Omental fat pad (tissue), 4 donors: ENCODE measurements at places on chromosomes 6 and 20.

DNA sequence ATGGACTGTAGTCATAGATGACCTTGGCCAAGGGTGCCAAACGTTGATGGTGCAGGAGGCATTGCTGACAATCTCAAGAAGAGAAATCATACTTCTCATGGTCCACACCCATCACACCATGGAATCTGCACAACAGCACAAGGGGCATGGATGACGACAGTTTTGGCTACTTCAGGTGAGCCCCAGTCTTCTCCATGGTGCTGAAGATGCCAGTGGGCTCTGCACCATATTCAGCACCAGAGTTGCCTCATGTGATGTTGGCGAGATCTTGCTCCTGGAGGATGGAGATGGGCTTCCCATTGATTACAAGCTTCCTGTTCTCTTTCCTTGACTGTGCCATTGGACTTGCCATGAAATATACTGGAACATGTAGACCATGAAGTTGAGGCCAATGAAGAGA is 188.9 kb downstream of the NRN1 start:
- no peak for DNase-seq

DNA sequence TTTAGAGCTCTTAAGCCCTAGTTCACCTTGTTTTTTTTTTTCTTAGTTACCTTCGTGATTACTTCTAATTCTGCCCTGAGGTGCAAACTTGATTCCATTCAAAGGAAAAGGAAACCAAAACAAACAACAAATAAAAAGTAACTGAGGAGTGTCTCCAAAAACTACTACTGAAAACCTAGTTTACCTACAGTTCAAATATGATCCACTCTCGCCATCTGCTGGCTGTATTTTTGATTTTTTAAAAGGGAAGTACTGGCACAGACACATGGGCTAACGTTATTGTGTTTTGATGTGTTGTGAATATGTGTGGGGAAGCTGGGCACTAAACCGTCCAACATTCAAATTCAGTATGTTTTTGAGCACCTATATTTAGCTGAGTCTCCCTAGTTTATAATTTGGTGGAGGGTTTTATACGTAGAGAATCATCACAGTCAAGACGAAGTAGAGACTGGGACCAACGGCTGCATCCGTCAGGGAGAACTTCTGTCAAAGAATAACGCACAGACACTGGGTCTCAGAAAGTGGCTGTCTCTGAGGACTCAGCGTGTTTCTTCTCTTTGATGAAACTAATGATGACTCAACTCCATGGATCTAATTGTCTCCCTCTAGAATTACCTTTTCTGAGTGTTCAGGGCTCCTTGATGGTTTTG is 373.5 kb upstream of the BTBD3 start:
- no peak for DNase-seq

DNA sequence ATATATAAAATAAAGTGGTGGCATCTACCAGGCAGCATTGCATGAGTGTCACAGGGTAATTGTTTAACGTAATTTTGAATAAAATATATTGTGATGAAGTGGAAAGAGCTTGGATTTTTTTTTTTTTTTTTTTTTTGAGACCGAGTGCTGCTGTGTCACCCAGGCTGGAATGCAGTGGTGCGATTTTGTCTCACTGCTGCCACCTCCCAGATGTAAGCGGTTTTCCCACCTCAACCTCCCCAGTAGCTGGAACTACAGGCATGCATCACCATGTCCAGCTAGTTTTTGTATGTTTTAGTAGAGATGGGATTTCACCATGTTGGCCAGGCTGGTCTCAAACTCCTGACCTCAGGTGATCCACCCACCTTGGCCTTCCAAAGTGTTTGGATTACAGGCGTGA is 81.1 kb upstream of the SMIM8 start:
- DNase-seq, result no peak

DNA sequence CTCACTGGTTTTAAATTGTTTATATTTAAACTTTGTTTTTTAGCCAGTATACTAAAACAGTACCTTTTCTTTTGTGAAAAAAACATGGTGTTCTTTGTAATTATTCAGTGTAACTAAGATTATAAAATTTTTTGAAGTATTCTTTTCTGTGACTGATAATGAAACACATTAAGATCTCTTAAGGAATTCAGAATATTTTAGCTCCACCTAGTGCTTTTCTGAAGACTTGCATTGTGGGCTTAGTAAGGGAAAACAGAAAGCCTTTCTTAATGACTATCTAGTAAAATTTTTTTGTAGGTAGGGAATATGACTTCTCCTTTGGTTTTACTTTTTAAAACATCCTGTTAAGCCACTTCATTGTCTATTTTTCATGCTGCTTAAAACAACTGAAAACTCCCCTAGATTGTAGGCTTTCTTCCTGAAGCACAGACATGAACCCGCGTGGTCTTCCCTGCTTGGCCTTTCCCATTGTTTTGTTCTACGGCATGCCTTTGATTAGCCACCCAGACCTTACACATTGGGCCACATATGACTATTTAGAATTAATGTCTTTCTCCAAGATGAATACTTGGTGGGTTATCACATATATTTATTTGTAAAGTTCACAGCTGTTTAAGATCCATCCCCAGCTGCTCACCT is 72.1 kb downstream of the AFDN start:
- DNase-seq, result no peak

DNA sequence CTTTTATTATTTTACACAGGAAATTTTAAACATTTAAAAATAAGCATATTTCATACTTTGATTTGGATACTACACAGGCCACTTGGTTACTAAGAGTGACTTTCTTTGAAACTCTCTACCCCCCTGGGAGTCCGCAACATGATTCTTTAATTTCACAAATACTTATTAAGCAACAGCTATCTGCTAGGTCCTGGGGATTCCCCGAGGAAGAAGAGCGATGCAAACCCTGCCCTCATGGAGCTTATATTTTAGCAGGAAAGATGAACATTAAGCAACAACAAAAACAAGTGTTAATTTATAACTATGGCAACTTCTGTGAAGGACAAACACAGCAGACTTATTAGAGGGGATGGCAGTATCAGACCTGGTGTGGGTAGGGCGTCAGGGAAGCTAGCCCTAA is 3.9 kb upstream of the ADTRP start:
- no peak for DNase-seq

GRCh38 chr6:170183521-170183920 is 107.4 kb downstream of the DLL1 start:
- DNase-seq, result no peak

GRCh38 chr20:24763386-24764026 is 185.6 kb upstream of the CST7 start:
- no peak for DNase-seq

- DNase-seq, result no peak
These were observed 1117.7 kb upstream of the MAP3K7 start for GRCh38 chr6:91704531-91704930.

DNA sequence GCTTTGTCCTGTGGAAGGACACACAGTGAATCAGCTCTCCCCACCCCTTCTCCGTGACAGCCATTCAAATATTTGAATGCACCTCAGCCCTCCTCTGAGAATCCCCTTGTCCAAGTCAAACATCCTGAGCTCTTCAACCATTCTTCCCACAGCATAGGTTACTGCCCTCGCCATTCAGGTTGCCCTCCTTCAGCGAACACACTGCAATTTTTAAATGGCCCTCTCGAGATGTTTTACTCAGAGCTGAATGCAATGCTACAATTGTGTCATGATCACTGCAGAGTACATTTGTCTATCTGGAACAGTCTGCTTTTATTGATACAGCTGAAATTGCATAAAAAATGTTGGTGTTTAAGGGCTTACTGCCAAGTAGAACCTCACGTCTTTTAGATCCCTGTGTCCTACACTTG is 48.9 kb downstream of the SLC2A12 start:
- DNase-seq, result no peak

DNA sequence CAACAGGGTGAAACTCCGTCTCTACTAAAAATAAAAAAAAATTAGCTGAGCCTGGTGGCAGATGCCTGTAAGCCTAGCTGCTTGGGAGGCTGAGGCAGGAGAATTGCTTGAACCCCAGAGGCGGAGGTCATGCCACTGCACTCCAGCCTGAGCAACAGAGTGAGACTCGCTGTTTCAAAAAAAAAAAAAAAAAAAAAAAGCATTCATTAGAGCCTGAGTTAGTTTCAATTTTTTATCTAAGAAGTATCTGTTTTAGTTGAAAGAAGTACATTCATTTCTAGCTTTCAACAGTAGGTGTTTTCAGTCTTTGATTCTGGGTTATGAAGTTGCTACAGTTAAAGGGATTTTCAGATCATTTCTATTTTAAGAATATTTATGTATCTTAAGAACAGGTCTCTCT is 42.2 kb downstream of the ZNF292 start:
- DNase-seq, result no peak

DNA sequence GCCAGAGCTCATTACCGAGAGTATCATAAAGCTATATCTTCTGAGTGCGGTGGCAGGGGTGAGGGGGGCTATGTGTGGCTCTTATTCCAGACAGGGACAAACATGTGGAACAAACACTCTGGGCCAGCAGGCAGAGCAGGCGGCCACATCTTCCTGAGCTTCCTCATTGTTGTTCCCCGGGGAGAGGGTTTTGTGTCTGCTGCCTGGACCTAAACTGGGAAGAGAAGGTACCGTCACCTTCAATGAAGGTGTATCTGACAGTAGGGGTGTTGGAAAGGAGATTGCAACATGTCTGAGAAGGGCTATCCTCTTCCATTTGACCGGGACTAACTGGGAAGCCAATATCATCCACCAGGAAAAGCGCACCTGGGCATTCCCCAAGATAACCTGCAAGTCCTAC is 1.6 kb upstream of the TFAP2D start:
- DNase-seq, result no peak

DNA sequence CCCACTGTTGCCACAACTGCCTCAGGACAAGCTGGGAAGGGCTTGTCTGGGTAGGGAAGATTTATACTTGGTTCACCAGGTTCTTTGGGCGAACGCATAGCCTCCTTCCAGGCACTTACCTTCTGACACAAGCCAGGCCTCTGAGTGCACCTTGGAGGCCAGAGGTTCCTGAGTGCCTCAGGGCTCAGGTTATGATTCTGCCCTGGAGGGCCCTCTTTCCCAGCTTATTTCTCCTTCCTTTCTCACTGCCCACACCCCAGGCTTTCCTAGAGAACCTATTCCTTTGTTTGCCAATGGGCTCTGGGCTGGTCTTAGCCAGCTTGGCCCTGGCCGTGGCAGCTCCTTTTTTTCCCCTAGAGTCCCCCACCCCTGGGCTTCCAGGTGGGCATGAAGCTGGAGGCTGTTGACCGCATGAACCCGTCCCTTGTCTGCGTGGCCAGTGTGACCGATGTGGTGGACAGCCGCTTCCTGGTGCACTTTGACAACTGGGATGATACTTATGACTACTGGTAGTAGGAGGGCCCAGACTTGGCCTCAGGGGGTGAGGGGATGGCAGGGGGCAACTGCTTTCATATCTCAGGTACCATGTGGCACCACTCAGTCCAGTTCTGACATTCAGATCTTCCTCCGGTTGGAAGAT is 25.0 kb downstream of the L3MBTL1 start:
- no peak for DNase-seq

DNA sequence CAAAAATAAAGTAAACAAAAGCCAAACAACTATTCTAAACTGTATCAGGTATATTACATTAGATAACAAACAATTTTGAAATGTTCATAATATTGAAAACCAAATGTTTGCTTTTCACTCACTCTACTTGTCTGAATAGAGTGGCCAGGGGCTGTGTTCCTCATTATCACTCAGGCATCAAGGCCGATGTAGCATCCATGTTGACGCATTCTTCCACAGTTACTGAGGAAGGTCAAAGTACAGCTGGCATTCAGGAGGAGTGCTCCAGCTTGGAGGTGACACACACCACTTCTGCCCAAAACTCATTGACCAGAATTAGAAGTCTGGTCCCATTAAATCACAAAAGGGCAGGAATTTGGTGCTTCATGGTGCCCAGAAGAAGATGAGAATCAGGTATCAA is 137.6 kb upstream of the MANEA start:
- no peak for DNase-seq

GRCh38 chr6:158817728-158818580 is 1.2 kb downstream of the EZR start:
- no peak for DNase-seq

DNA sequence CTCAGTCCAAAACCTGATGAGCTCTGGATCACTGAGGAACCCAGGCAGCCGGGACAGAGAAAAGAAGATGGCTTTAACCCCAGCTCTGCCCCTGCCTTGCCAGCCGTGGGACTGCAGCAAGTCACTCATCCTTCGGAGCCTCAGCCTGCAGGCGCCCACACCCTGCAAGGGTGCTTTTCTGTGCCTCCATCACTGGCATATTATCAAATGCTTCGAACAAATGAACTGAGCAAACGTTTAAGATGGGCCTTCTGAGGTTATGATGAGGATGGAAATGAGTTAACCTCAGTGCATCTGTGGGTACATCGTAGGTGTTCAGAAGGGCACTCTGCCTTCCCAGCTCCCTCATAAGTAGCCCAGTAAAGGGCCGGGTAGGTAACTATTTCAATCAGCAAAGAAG is 79.0 kb downstream of the NFATC2 start:
- DNase-seq, result no peak

- no peak for DNase-seq
These were observed 93.5 kb downstream of the ERMARD start for GRCh38 chr6:169844946-169845345.

DNA sequence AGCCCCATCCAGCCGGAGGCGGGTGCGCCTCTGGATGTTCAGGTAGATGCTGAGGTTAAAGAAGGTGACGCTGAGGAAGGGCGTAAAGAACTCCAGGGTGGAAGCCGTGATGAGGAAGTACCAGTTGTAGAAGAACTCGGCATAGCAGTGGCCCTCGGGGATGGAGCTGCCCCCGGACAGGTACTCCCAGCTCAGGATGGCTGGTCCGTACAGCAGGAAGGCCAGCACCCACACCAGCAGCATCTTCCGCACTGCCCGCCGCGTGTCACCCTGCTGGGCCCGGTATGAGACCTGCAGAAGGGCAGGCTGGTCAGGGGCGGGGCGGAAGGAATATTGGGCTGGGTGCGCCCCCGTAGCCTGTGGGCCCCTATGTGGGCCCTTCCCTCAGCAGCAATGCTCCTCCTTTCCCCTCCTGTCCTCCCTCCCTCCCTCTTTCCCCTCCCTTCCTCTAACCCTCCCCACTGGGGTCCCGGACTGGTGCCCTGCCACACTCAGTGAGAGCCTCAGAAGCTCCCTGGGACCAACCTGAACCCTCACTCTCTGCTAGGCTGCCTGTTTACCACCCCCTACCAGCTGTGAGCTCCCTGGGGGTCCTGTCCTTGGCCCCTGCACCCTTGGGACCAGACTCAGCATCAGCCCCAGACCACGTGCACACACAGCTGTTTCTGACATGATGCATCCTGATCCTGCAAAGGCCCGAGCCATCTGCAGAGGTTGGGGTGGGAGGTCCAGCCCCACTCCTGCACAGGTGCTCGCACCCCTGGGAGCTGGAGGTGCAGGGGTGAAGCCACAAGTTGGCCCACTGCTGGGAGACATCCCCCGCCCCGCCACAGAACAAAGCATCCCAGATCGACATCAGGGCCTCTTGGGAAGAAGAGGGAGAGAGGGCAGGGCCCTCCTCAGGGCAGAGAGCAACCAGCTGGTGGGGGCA is 3.2 kb downstream of the HRH3 start:
- no peak for DNase-seq
